Dermis microvascular lymphatic vessel endothelial cell (primary cell): ENCODE measurements at places on chromosomes 2 and 18.

GRCh38 chr2:177633910-177634294, 241.3 kb downstream of the AGPS start:
- DNase-seq: no peak

GRCh38 chr18:36702401-36703013, 126.3 kb downstream of the TPGS2 start:
- DNase-seq: no peak

DNA sequence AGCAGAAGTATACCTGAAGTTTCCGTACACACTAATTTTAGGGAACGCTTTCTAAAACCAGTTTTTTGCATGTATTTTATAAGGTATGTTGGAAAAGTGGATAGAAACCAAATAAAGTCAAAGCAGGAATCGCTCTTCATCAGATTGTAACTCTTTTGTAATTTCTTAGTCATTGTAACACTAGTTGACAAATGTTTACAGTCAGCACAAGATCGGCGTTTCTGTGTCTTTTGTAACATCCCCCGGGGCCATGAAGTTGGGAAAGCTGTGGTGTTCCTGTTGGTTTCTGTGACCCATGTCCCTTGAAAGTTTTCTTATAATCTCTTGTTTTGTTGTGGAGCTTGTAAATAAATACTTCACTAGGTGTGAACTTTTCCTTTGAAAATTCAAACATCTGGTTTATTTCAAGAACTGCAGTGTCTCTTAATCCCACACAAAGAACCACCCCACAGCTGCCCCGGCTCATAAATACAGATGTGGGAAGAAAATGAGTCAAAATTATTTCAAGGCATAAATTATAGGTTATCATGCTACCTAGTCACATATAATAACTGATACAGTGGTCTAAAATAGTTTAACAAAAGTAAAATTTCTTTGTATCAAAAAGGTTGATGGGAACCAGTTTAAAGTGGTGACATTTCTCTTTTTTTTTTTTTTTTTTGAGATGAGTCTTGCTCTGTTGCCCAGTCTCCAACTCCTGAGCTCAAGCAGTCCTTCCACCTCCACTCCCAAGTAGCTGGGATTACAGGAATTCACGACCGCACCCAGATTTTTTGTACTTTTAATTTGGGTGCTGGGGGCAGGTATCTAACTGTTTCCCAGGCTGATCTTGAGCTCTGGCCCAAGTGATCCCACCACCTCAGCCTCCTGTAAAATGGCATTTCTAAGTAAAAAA, 751 bp upstream of the NMI start:
- no peak for DNase-seq

DNA sequence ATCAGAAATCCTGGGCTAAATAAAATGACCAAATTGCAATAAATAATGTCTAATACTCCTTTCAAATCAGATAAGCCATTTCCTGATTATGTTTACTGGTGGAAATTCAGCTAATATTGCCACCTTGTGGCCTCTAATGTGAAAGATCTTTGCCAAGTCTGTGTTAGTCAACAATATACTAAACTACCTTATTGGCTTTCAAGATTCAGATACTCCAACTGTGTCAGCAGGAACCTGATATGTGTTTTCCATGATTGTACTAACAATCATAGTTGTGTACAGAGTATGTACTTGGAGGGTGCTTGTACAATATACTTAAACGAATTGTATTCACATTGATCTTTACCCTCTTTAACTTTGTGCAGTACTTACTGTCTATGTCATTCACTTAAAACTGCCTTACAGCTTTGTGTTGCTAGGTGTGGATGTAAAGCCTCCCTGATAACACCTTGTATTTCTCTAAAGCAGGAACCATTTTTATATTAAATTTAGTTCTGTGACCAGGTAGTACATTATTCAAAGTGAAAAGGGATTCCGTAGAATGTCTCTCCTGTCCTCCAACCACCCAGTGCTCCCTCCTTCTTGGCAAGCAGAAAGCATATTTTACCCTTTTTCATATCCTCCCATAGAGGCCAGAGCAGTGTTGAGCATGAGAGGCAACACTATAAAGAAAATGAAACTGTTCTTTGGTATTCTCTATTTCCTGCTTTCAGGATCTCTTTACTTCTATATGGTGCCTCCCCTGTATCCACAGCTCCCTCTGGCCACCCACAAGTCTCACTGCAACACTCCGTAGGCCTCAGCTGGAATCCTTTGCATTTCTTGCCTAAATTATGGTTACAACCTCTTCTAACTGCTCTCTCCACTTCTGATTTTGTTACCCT, 75.2 kb upstream of the C2orf15 start:
- DNase-seq: peak; percentile 29

DNA sequence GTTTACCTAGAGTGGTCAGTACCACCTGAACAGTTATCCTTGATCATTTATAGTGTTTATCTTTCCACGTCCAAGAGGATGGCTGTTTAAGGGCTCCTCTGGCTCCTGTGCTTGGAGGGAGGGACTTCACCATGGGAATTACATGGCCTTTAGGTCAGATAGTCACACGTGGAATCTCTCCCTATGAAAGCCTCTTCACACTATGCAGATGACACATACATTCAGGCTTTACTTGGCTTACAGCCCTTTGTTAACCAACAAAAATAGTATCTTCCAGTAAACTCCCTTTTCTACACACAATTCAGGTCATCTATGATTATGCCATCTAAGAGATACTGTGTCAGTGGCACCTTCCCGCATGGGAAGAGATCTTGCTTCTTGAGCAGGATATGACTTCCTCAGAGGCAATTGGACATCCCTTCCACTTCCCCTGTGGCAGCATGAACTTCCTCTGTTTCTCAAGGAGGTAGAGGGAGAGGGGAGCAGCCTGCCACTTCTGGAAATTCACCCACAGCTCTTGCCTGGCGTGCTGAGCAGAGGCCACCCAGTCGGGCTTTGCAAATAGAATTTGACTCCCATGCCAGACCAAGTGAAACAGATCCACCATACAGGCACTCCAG, 53.5 kb downstream of the COLEC12 start:
- DNase-seq: peak; percentile 57

DNA sequence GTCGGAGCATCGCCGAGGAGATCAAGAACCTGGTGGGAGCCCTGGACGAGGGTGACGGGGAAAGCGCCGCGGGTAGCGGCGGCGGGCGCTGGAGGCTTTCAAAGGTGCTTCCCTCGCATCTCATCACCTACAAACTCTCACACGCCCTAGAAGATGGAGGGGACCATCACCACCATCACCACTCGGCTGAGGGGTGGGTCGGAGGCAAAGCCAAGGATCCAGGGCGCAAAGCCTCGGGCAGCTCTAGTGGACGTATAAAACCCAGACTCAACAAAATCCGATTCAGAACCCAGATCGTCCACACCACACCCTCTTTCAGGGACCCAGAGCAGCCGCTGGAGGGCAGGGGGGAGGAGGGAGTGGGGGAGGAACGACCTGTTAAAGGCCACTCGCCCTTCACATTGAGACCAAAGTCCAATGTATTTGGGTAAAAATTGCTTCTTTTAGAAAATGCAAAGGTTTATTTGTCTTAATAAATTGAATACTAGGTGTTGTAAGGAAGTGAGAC, 1.5 kb downstream of the SOWAHC start:
- no peak for DNase-seq

- DNase-seq: no peak
Measured at GRCh38 chr2:152549423-152549822, 167.8 kb downstream of the PRPF40A start.

DNA sequence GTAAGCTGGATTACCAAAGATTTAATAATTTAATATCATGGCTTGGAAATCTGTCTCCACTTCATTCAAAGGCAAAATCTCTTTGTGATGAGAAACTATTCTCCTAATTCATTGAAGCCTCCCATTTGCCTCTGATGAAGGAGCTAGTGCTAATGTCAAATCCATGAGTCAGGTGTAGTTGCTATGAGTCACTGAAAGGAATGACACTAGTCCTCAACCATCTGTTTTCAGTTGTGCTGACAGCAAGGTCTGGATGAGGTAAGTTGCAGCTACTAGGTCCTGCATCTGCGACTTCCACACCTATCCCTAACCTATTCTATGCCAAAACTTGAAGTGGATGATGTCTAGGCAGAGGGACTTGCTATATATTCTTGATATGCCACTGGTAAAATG, 324.0 kb upstream of the UBE2E3 start:
- DNase-seq: no peak

DNA sequence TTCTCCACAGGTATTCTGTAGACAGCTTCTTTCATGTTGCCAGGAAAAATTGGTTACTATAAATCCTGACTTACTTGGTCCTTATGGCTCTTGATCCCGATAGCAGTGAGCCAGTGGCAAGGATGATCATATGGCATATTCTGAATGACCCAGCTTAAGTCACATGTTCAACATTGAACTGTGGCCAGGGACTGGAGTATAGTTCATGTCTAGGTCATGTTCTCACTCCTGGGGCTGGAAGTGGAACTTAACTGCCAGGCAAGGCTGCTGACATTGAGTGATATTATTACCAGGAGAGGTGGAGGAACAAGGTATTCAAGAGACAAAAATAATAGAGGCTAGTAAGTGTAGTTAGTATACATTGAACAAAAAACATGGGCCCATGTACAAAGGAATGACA, 26.2 kb downstream of the R3HDM1 start:
- no peak for DNase-seq

DNA sequence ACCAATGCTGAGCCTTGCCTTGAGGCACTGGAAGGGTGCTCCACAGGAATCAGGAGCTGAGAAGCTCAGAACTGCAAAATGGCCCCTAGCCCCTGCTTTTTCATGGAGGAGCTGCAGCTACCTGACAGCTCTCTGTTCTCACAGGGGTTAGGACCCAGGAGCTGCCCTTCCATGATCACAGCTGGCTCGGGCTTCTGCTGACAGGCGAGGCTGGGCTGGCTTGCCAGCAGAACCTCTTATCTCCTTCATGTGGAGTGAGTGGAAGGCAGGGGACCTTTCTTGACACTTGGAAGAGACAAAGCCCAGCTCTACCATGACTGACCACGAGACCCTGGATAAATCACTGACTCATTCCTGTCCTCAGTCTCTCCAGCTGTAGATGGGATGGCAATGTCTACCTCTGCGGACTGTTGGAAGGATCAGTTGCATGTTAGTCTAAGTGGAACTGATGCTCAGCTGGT, 113.4 kb downstream of the CAPN13 start:
- no peak for DNase-seq

- peak; percentile 57 for DNase-seq
Measured at GRCh38 chr2:108640731-108641130, 78.6 kb upstream of the RANBP2 start.

GRCh38 chr2:86764661-86765309, 25.9 kb downstream of the CD8A start:
- peak; percentile 11 for DNase-seq

DNA sequence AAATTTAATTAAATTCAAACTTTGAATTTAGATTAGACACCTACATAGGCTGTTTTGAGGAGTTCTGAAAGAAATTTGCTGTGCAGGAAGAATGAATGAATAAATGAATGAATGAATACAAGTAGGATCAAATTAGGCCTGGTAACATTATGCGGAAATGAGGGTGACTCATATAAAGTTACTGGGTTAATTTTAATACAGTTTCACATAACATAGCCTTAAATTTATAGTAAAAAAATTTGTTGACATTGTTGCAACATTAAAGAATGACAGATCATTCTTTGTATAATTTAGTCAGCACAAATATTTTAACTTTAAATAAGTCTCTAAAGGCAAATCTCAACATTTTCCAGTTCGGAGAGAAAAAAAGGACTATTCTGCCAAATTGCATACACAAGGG, 1293.1 kb upstream of the SLC39A10 start:
- DNase-seq: no peak

- no peak for DNase-seq
Measured at GRCh38 chr2:207417301-207417718, 112.5 kb upstream of the CREB1 start.

DNA sequence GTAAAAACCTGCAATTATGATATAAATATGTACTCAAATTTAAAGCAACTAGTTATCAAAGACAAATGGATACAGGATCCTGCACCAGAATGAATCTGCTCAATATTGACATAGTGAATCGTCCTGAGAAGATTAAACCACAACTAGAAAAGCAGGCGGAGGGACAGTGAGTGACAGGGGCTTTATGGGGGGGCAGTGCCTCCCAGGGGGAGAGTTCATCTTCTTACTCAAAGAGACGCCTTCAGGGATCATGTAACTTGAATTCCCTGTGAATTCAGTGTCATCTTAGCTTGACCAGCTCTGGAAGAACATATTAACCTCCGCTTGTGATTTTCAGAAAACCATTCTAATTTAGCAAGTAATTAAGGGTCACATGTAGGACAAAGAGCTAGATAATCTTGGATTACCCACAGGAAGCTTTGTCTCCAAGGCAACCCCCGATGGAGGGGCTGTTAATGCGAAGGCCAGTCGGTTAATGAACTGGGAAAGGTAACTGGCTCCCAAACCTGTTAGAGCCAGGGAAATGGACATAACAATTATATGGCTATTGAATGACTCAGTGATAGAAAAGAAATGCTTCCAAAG, 17.4 kb upstream of the LMAN1 start:
- DNase-seq: no peak

DNA sequence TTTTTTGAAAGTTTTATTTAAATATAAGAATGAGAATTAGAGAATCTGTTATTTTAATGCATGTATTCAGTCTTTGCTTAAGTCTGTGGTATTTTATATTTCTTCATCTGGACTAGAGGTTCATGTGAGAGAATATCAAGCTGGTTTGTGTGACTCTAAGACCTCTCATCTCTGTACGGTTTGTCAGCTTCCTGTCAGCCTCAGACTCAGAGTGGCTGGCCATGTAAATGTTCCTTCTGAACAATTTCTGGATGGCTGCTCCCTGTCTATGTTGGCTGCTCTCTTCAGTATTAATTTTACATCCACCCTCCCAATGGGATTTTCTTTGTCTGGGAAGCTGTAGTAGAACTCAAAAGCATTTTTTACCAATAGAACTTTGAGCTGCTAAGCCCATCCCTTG, 225.3 kb upstream of the THUMPD2 start:
- DNase-seq: no peak

GRCh38 chr2:177818412-177818811, 254.2 kb downstream of the PDE11A start:
- DNase-seq: no peak

DNA sequence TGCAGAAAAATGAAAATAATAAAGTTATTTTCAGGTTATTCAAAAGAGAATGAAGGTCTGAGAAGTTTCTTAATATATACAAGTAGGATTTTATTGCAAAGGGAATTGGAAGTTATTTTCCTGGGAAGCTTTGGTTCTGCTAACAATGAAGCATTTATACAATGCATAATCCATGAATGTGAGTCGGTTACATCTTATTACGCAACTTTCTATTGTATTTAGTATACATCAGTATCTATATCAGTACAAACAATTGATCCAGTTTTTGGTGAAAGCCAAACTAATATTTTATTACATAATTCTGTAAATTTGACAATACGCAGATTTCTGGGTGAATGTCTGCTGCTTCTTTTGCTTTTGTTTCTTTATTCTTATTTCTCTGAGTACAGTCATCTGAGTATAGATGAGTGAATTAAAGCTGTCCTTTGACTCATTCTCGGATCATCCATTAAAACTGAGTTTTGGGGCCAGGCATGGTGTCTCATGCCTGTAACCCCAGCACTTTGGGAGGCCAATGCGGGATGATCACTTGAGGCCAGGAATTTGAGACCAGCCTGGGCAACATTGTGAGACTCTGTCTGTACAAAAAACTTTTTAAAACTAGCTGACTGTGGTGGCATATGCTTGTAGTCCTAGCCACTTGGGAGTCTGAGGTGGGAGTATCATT, 108.5 kb downstream of the SOCS6 start:
- DNase-seq: no peak
